ENCODE measurements at places on chromosomes 3 and 15. TPM values are rescaled to one million over a fixed set of nuclear protein-coding genes. Genes with fewer than 3 reads are reported as not detected.

Gene THOC7
- 74.3 TPM for total RNA-seq

- no peak for DNase-seq
These were observed 3.3 kb upstream of the ISLR start for GRCh38 chr15:74170071-74170844.

GRCh38 chr3:187082758-187083375 lies 56.4 kb downstream of the RPL39L start:
- DNase-seq = no peak

DNA sequence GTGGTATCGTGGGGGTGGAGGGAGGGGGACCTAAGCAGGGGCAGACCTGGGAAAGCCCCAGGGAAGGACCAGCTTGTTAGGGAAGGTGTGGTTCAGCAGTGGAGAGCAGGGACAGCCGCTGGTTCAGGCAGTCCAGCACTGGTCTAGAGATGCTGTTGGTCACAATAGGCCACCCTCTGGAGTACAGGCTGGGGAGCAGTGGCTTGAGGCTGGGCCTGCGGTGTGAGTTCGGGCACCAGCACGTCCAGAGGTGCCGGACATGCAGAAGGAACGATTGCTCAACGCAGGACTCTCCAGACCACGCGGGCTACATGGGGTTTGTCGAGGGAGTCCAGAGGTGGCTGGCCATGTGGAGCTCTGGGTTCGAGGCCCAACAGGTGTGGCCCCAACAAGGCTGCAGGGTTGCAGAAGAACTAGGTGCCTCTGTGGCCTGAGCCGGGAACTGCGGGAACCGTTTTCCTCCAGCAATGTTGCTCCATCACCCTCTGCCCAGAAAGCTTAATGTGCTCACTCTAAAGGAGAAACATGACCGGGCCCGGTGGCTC lies 143.9 kb downstream of the APBA2 start:
- DNase-seq = no peak

- DNase-seq = no peak
These were observed 429.8 kb downstream of the FOXP1 start for GRCh38 chr3:71153713-71154112.

Gene LRTM1
- not detected for total RNA-seq

Gene FBXL2
- 3.6 TPM for total RNA-seq

Gene AP2M1
- total RNA-seq = 317 TPM

GRCh38 chr15:39265261-39265660 lies 315.6 kb upstream of the THBS1 start:
- no peak for DNase-seq

DNA sequence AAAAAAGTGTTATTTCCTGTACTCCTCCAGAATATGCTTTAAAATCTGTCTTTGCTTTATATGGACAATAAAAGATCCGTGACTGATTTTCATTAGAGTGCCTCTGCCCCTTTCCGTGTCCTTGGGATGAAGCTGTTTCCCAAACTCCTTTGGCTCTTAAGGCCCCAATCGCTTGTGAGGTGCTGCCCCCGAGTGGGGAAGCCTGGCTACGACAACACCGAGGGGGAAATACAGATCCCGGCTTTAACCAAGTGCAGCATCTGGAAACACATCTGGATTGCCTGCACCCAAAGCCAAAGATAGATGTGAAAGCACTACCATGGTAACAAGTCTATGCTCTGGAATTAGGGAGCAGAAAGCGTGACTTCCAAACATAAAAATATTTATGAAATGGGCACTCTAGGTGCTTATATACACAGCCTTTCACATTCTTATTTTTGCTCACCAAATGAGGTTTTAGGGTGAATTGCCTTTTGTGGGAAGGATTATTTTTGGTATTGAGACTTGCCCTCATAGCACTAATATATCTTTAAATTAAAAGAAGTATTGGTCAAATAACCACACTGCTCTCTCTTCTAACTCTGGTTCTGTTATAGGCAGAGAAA lies 40.6 kb upstream of the ADCY5 start:
- DNase-seq = no peak

DNA sequence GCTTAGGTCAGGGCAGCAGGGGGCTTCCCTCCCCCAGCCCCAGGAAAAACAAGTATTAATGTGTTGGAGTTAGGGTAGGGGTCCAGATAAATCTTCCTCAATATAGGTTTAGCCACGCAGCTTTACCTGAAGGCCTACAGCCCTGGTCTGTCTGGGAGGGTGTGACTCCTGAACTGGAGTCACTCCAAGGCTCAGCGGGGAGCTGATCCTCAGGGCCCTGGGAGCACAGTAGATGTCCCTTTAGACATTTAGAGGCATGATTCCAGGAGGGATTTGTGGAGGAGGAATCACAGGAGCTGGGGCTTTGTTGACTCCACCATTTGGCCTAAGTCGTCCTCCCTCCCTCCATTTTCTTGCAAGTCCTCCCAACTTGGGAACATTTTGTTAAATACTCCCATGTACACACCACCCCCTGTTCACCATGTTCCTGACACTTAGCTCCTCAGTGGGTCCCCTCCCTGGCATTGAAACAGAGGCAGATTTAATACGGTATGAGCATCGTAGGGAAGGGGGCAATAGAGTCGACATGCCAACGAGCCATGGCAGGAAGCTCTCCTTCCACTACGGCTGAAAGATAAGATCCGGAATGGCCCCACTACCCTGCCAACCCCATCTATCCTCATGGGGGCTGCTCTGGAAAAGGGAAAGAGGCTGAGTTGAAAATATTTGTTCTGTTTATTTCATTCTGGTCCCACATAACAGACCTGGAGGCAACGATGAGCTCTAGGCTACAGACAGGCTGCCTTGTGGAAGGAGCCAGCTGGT lies 69.0 kb upstream of the LARS2 start:
- DNase-seq = no peak

Gene CHL1
- 2.5 TPM for total RNA-seq

- no peak for DNase-seq
These were observed 59.2 kb downstream of the CACNA2D2 start for GRCh38 chr3:50444213-50444612.

- no peak for DNase-seq
These were observed 8.8 kb upstream of the FAM107A start for GRCh38 chr3:58585994-58586393.

GRCh38 chr3:46416125-46416810 lies 9.2 kb downstream of the CCRL2 start:
- DNase-seq = no peak

Gene HRH1
- 4.8 TPM for total RNA-seq

Gene GATA2
- 15.6 TPM for total RNA-seq

DNA sequence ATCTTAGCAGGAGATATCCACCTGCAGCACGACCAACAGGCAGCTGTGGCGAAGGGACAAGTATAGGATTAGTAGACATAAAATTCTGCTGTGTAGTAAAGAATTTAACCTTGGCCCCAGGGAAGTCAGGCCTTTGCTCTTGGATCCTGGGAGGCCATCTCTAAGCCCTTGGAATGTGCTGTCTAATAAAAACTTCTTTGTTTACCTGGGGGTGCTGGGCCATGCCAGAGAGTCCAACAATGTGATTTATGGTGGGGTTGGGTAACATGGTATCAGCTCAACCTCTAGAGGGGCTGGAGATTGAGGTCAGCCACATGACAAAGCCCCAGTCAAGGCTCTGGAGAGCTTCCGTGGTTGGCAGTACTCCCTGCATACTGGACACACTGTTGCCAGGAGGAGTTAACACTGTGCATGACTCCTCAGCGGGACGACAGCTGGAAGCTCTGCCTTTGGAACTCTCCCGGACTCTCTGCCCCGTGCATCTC lies 52.4 kb downstream of the HEG1 start:
- no peak for DNase-seq

DNA sequence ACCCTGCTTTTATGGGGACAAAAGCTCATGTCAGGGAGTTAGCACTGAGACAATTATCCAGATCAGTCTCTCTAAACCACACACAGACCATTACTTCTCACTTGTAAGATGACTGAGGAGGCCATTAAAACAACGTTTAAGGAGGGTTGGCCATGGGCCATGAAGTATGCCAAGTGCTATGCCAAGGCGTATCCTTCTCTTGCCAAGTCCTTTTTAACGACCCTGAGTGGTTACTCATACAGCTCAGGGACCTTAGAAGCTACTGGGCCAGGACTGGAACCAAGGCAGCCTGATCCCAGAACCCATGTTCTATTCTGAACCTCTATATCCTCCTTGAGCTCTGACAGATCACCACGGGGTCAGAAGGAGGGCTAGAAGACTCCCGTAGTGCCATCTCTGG lies 50.0 kb downstream of the NMNAT3 start:
- no peak for DNase-seq

DNA sequence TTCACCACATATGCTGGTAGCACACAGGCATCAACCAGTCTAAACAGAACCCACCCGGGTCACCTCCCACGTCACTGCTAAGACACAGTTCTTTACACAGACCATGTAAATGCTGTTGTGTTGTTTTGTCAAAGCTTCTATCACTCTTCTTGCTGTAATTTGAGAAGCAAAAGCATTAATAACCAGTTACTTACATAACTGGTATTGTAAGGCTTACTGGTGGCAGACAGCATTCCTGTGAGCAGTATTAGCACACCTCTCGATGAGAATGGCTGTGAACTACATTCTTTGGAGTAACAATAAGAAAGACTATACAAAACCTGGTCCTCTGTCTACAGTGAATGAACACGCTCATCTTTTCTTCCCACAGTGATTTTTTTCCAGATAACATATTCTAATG lies 479.2 kb downstream of the LPP start:
- DNase-seq = no peak

- DNase-seq = no peak
These were observed 121.0 kb upstream of the MBNL1 start for GRCh38 chr3:152147748-152148147.

DNA sequence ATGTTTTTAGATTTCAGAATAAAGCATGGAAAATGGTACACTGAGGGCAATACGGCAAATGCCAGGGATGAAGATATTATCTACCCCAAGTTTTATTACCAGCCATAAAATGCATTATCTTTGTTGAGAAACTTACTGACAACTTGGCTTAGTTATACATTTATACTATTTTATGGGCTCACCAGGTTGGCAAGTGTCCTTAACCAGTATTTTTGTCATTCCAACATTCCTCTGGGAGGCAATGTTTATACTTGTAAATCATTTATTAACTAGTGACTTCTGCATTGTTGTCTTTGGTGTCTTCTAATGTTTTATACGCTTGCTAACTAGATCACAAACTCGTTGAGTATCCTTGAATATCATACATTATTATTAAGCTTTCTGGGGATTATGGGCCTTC lies 18.0 kb upstream of the ADGRG7 start:
- no peak for DNase-seq

GRCh38 chr3:13274551-13275332 lies 145.4 kb downstream of the NUP210 start:
- DNase-seq = no peak

DNA sequence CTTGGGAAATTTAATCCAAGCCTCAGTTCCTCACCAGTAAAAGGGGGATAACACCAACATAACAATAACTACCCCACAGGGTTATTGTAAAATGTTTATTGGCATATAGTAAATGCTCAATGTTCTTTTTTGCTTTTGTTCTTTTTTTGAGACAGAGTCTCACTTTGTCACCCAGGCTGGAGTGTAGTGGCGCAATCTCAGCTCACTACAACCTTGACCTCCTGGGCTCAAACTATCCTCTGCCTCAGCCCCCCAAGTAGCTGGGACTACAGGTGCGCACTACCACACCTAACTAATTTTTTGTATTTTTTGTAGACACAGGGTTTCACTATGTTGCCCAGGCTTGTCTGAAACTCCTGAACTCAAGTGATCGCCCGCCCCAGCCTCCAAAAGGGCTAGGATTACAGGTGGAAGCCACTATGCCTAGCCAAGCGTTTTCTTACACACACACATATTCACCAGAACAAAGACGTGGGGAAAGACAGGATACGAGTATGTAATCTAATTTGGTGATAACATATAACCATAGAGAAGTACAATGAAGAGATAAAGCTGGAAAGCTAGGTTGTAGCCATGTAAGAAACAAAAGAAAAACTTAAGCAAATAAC lies 11.7 kb downstream of the STAG1 start:
- no peak for DNase-seq

DNA sequence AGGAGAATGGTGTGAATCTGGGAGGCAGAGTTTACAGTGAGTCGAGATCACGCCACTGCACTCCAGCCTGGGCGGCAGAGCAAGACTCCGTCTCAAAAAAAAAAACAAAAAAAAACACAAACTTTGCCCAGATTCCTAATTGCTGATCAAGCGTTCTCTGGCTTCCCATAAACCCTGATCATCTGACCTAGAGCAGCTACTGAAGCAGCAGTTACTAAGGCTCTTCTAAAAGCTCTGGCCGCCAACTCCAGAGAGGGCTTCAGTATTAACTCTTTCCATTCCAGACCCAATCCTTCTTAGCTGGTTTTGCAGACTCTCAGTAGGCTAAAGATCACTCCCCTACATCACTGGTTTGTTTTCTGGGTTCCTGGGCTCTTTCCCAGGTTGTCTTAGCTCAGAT lies 201.6 kb downstream of the IGSF11 start:
- no peak for DNase-seq

- DNase-seq = no peak
These were observed 609 bp upstream of the UROC1 start for GRCh38 chr3:126517986-126518778.

- DNase-seq = no peak
These were observed 93.9 kb downstream of the HERC2 start for GRCh38 chr15:28228096-28228495.

GRCh38 chr3:101719604-101720185 lies 4.7 kb upstream of the CEP97 start:
- DNase-seq = no peak

- peak; percentile 50 for DNase-seq
These were observed 8.6 kb downstream of the PLA2G4D start for GRCh38 chr15:42085721-42086120.

GRCh38 chr3:174769171-174769570 lies 90.0 kb upstream of the NAALADL2 start:
- no peak for DNase-seq

- DNase-seq = no peak
These were observed 12.3 kb upstream of the TMEM45A start for GRCh38 chr3:100480081-100480480.

Gene CAMKV
- total RNA-seq = not detected

- DNase-seq = no peak
These were observed 14.4 kb downstream of the TYRO3 start for GRCh38 chr15:41573396-41573795.

All from cardiac septum (tissue), 1 donor.